NT2/D1 (cell line): ENCODE measurements at places on chromosomes 1 and 21.

GRCh38 chr1:109225711-109226445 is 12.2 kb downstream of the SARS1 start:
- no peak for DNase-seq

DNA sequence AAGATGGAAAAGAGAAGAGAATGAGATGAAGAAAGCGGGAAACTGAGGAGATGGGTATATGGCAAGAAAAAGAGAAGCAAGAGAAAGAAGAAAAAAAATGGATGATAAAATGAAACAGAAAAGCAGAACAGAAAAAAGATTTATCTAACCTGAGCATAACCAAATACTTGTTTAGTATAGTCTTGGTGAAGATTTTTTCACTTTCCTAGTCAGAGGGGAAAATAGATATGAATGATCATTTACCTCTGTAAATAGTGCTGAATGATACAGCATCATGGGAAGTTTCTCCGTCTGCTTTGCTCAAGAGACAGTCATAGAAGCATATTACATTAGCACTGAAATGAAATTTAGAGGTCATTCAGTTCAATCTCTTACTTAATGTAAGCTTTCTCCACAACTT is 36.1 kb upstream of the PLPPR4 start:
- no peak for DNase-seq

GRCh38 chr21:17451364-17451891 is 61.4 kb upstream of the CXADR start:
- DNase-seq, result no peak

- no peak for DNase-seq
These were observed 164.4 kb upstream of the ZRANB2 start for GRCh38 chr1:71245246-71245645.

GRCh38 chr21:44773291-44773932 is 28.2 kb downstream of the UBE2G2 start:
- no peak for DNase-seq

DNA sequence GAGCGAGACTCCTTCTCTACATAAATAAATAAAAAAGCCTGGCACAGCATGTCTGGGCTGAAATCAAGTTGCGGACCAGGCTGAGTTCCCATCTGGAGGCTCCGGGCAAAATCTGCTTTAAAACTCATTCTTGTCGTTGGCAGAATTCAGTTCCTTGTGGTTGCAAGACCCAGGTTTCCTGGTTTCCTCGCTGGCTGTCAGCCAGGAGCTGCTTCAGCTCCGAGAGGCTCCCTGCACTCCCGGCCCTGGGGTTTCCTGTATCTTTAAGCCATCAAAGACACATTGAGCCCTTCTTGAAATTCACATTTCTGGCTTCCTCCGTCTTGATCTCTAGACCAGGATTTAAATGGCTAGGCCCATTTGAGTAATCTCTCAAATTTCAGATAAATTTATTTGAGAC is 20.6 kb upstream of the SCCPDH start:
- no peak for DNase-seq

DNA sequence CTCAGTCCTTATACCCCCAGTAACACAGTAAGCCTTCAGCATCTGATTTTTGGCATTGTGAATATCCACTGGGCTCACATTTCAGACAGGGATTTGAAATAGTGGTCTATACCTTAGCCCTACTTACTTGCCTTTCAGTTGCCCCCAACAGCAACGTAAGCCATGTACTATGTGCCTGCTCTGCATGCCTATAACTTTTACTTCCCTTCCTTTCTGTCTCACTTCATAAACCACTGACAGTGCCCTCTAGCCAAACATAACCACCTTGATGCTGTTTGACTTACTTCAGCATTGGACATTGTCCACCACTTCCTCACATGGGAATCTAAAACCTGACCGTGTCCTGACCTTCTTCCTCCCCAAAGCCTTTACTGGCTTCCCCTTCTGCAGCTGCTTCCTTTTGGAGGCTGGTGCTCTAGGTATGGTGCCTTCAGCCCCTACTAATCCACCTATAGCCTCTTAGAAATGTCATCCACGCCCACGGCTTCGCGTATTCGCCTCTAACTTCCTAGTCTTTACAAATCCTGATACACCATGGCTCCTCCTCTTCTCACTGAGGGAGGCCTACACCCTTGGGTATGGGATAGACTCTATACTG is 3.6 kb upstream of the ZNF672 start:
- no peak for DNase-seq

DNA sequence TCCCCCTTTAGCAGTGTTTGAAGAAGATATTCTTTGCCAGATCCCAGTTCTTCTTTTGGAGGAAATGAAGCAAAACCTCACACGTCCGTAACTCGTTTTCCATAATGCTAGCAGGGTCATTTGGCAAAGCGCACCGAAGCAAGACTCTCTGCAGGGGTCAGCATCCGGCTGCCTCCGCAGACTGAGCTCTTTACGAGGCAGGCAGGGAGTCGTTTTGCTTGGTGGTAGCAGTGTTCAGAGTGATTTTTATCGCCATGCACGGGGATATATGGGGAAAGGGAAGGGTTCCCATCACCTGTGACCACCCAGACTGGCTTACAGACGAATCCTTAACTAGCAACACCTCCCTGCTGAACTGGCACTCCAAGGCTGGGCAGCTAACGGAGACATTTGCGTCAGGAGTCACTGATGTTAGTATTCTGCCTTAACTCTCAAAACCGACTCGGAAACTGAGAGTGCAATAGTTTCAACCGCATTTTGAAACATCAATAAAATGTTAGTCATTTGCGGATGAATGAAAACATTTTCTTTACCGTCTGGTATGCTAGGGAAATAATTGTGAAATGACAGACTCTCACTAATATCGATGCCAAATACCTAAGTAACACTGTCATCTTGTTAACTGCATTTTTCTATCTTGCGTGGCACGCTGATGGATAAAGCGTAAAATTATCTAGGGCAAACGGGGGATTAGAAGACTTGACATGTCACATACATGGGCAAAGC is 2.2 kb upstream of the NEGR1 start:
- peak; percentile 59 for DNase-seq
